ENCODE measurements at places on chromosomes 12 and 14.

GRCh38 chr14:88204221-88204620 lies 118.8 kb downstream of the KCNK10 start:
- no peak overlapping the region for H3K4me3 ChIP-seq
- H3K27me3 ChIP-seq = peaks cover 10% of the 10 kb centered on the region
- no peaks in the 10 kb centered on the region for H3K4me1 ChIP-seq
- H3K36me3 ChIP-seq = no peaks in the 10 kb centered on the region

- no peak overlapping the region for H3K27ac ChIP-seq
- H3K4me3 ChIP-seq = no peak overlapping the region
- H3K4me1 ChIP-seq = no peaks in the 10 kb centered on the region
- no peaks in the 10 kb centered on the region for H3K27me3 ChIP-seq
- H3K36me3 ChIP-seq = no peaks in the 10 kb centered on the region
Observed at GRCh38 chr12:52263761-52264434, 10.5 kb upstream of the KRT86 start.

GRCh38 chr14:89013098-89013504 lies 188.7 kb downstream of the TTC8 start:
- H3K36me3 ChIP-seq = no peaks in the 10 kb centered on the region
- H3K4me1 ChIP-seq = no peaks in the 10 kb centered on the region
- H3K27me3 ChIP-seq = no peaks in the 10 kb centered on the region

DNA sequence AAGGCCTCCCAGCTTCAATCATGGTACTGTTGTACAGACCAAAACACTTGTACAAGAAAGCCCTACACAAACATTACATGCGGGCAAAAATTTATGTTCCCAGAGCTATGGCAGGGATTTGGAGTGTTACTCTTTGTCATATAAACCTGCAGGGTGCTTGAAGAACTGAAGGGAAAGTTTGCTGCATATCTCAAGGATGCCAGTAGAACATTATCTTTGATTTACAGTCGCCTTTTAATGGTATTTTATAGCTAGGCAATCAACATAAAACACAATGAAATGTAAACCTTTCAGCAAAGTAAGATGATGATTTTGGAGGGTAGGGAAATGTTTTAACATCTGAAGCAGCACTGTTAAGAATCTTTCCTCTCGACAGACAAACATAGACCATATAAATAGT lies 305.6 kb downstream of the KCNH5 start:
- no peaks in the 10 kb centered on the region for H3K36me3 ChIP-seq
- H3K27ac ChIP-seq = no peak overlapping the region
- peaks cover 5% of the 10 kb centered on the region for H3K4me1 ChIP-seq

DNA sequence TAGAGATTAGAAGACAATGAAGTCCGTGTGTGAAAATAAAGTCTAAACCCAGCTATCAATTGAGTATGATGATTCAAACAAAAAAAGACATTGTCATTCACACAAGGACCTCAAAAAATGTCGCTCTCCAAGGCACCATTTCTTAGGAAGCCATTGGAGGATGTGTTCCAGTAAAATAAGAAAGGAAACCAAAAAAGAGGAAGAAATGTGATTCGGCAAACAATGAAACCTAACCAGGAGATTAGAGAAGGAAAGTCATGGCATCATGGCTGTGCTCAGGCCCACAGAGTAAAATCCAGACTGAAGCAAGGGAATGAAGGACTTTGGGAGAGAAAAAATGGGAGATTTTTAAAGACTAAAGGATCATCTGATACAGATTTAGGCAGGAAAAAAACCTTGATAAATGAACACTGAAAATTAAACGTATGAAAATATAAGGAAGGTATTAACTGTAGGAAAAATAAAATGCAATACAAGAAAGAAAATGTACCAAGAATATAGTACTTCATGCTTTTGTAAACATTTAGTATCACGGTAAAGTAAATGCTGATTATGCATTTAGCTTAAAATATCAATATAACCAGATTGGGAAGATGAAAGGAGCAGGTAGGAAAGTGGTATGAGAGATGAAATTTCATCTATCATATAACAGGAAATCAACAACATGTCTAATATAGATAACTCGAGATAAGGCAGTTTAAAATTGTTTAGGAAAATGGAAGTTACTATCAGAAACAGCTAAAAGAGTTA lies 38.2 kb upstream of the MTHFD1 start:
- no peak for DNase-seq
- no peak overlapping the region for H3K4me3 ChIP-seq
- no peaks in the 10 kb centered on the region for H3K4me1 ChIP-seq
- no peaks in the 10 kb centered on the region for H3K36me3 ChIP-seq
- no peaks in the 10 kb centered on the region for H3K27me3 ChIP-seq
- H3K27ac ChIP-seq = no peak overlapping the region

- no peak overlapping the region for H3K4me3 ChIP-seq
- peaks cover 13% of the 10 kb centered on the region for H3K27me3 ChIP-seq
- no peaks in the 10 kb centered on the region for H3K36me3 ChIP-seq
- no peak for DNase-seq
- no peak overlapping the region for H3K27ac ChIP-seq
Observed at GRCh38 chr12:130981074-130981742, 27.5 kb downstream of the ADGRD1 start.

DNA sequence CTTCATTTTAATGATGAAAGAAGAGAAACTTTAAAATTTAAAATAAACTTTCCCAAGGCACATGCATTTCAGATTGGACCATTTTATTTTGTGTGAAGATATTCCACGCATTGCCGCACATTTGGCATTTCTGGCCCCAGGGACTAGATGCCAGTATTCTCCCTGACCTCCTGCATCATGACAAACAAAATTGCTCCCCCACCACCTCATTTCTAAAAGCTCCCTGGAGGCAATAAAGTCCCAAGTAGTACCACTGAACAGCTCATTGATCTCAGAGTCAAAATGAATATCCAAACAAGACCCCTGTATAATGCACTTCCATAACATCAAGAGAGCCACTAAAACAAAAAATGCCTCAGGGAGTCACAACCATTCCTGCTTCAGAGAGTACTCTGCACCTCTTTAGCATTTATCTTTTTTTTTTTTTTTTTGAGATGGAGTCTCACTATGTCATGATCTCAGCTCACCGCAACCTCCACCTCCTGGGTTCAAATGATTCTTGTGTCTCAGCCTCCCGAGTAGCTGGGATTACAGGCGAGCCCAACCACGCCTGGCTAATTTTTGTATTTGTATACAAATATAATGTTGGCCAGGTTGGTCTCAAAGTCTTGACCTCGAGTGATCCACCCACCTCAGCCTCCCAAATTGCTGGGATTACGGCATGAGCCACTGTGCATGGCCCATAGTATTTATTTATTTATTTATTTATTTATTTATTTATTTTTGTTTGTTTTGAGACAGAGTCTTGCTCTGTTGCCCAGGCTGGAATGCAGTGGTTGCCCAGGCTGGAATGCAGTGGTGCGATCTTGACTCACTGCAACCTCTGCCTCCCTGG lies 48.8 kb upstream of the RASSF3 start:
- no peak overlapping the region for H3K27ac ChIP-seq
- no peak overlapping the region for H3K4me3 ChIP-seq
- H3K27me3 ChIP-seq = no peaks in the 10 kb centered on the region
- no peak for DNase-seq
- H3K4me1 ChIP-seq = peaks cover 6% of the 10 kb centered on the region

GRCh38 chr12:2049604-2050540 lies 2.9 kb upstream of the CACNA1C start:
- H3K36me3 ChIP-seq = no peaks in the 10 kb centered on the region
- no peak overlapping the region for H3K27ac ChIP-seq
- H3K4me3 ChIP-seq = no peak overlapping the region

- no peak overlapping the region for H3K4me3 ChIP-seq
- peaks cover 14% of the 10 kb centered on the region for H3K27me3 ChIP-seq
- H3K36me3 ChIP-seq = no peaks in the 10 kb centered on the region
- DNase-seq = no peak
Observed at GRCh38 chr14:77128414-77128891, 13.1 kb downstream of the ZDHHC22 start.

- no peaks in the 10 kb centered on the region for H3K27me3 ChIP-seq
- H3K4me1 ChIP-seq = peaks cover 31% of the 10 kb centered on the region
- no peak overlapping the region for H3K27ac ChIP-seq
Observed at GRCh38 chr12:75994069-75994740, 37.4 kb downstream of the PHLDA1 start.

DNA sequence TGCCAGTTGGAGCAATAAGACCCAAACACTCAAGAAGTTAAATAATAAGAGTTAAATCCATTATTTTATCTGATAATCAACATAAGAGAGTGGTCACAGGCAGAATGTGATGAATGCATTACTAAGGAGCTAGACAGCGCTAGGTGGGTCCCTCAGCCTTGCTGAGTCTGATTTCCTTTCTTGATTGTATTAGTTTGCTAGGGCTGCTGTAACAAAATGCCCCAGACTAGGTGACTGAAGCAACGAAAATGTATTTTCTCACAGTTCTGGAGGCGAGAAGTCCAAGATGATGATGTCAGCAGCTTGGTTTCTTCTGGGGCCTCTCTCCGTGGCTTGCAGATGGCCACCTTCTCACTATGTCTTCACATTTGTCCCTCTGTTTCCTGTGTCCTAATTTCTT lies 8.2 kb upstream of the CCDC177 start:
- no peak overlapping the region for H3K4me3 ChIP-seq
- H3K4me1 ChIP-seq = no peaks in the 10 kb centered on the region
- no peak for DNase-seq
- no peaks in the 10 kb centered on the region for H3K27me3 ChIP-seq

- H3K27ac ChIP-seq = no peak overlapping the region
- no peak overlapping the region for H3K4me3 ChIP-seq
- H3K4me1 ChIP-seq = peaks cover under 1% of the 10 kb centered on the region
- no peaks in the 10 kb centered on the region for H3K27me3 ChIP-seq
- DNase-seq = no peak
- H3K36me3 ChIP-seq = no peaks in the 10 kb centered on the region
Observed at GRCh38 chr14:93951635-93952540, 24.5 kb downstream of the ASB2 start.

DNA sequence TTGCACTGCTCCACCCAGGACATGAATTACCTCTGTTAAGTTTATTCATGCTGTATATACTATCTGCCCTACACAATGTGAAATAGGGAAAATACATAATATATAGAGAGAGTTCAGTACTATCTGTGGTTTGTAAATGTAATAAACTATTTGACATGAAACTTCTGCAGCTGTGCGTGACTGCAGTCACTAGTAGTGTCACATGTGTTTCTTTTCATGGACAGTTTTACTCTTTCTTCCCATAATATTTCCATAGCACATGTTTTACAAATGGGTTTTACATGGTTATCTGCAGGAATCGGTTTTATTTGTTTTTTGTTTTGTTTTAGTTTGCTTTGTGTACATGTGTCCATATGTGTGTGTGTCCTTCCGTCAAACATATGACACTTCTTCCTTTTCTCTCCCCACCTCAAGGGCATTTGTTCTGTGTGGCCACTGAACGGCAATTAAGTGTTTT lies 1644.1 kb upstream of the FLRT2 start:
- no peaks in the 10 kb centered on the region for H3K4me1 ChIP-seq
- no peaks in the 10 kb centered on the region for H3K36me3 ChIP-seq
- no peak overlapping the region for H3K4me3 ChIP-seq
- H3K27ac ChIP-seq = no peak overlapping the region
- H3K27me3 ChIP-seq = no peaks in the 10 kb centered on the region

DNA sequence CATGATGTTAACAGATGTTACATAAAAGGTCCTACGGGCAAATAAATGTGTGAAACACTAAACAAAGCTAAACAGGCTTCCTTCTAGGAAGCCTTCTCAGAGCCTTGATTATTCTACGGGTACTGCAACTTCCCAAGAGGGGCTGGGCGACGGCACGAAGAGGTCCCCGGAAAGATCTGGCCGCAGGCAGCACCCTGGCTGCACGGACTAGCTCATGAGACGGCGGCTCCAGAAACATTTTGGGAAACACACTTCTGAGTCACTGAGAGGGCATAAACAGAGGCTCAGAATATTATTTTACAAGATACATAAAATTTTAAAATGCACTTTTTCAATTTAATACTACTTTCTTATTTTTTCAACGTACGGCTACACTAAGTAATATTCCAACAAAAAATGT lies 19.4 kb downstream of the STX2 start:
- H3K27ac ChIP-seq = no peak overlapping the region
- no peak for DNase-seq
- H3K36me3 ChIP-seq = peaks cover 19% of the 10 kb centered on the region
- no peaks in the 10 kb centered on the region for H3K4me1 ChIP-seq
- H3K4me3 ChIP-seq = no peak overlapping the region

Measured in RWPE2 (cell line).